ENCODE measurements at places on chromosomes 5 and 9.

DNA sequence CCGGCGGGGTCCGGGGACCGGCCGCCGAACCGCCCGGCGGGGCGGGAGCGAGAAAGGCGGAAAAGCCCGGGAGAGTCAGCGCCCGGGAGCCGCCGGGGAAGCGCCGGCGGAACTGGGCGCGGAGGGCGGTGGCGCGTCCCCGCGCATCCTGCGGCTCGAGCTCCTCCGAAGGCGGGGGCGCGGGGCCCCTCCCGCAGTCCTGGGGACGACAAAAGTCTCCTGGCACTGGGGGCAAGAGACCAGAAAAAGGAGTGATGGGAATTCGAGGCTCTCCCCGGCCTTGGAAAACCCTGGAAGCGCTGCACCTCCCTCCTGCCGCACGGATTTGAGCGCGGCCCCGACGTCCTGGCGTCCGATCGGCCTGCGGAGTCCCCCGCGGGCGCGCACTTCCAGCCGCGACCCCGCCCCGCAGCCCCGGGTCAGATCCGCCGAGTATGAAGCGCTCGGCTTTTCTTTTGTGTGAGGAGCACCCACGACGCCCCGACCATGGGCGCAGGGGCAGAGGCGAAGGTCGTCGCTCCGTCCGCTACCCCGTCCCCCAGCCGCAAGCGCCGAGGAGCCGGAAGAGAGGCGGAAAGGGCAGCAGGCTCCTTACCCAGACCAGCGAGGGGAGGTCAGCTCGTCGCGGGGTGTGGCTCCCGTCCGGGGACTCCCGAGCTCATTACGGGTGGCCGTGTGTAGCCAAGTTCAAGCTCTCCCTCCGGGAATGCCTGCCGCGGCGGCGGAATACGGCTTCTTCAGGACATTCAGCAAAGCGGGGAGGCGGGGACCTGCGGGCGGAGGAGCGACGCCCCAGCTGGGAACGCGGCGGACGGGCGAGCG lies at the start of gene EPB41L4A:
Gene EPB41L4A (minus strand): TSS at position 114 of the 822 bp plus-strand sequence. CDS start 238 bp downstream, outside the sequence.
- DNase-seq = no peak

- no peak for DNase-seq
These were observed 1.4 kb upstream of the GM2A start for GRCh38 chr5:151251621-151252020.

- no peak for DNase-seq
These were observed 10.7 kb downstream of the CAMK2A start for GRCh38 chr5:150278916-150279315.

GRCh38 chr5:5634817-5635216 lies 212.3 kb downstream of the ICE1 start:
- DNase-seq = no peak

DNA sequence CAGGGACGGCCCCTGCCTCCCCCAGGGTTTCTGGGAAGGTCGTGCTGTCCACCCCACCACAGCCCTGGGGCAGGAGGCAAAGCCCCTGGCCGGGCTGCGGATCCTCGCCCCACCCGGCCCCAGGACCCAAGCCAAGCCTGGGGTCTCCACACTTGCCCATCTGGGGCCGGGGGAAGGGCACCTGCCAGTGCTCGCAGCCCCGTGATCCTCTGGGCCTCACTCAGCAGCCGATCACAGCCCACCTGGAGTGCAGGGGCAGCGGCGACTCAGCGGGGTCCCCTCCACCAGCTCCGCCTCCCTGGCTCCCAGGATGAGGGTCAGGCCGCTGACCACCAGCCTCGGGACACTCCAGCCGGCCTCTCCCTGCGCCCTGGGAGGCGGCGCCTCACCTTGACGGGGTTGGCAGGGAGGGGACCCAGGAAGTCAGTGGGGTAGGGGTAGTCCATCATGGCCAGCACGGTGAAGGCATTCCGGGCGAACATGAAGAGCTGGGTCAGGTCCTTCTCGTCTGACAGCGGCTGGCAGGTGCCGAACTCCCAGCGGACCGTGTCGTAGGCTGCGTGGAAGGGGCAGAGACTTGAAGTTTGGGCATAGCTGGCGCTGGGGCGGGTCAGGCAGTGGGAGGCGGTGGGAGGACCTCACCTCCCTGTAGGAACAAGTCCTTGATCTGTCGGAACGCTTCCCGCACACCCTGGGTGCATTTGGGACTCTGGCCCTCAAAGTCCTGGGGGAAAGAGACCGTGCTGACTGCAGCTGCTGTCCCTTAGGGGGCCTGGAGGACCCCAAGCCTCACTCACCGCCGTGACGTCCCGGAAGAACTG lies 1.8 kb downstream of the DPP7 start:
- no peak for DNase-seq

GRCh38 chr5:177169271-177169670 lies 35.7 kb downstream of the NSD1 start:
- DNase-seq = no peak

- DNase-seq = no peak
These were observed 39.8 kb downstream of the MAMDC2 start for GRCh38 chr9:70083429-70083828.

DNA sequence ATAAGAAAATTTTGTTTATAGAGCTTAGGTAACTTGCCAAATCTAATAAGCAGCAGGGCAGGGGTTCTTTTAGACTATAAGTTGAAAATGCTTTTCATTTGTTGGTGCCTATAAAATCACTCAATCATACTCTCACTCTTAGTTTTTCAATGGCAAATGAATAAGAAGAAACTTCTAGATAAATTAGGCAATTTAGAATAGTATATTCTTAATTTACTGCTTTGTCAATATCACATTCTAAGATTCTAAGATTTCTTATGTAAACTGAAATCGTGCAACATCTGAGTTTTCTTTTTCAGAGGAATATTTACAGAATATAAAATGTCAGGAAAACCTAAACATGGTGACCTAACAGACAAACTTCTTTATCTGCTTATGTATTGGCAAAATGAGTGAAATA lies 849.0 kb downstream of the DTWD2 start:
- DNase-seq = no peak

- DNase-seq = no peak
These were observed 55.1 kb downstream of the KIAA1958 start for GRCh38 chr9:112541685-112542084.

DNA sequence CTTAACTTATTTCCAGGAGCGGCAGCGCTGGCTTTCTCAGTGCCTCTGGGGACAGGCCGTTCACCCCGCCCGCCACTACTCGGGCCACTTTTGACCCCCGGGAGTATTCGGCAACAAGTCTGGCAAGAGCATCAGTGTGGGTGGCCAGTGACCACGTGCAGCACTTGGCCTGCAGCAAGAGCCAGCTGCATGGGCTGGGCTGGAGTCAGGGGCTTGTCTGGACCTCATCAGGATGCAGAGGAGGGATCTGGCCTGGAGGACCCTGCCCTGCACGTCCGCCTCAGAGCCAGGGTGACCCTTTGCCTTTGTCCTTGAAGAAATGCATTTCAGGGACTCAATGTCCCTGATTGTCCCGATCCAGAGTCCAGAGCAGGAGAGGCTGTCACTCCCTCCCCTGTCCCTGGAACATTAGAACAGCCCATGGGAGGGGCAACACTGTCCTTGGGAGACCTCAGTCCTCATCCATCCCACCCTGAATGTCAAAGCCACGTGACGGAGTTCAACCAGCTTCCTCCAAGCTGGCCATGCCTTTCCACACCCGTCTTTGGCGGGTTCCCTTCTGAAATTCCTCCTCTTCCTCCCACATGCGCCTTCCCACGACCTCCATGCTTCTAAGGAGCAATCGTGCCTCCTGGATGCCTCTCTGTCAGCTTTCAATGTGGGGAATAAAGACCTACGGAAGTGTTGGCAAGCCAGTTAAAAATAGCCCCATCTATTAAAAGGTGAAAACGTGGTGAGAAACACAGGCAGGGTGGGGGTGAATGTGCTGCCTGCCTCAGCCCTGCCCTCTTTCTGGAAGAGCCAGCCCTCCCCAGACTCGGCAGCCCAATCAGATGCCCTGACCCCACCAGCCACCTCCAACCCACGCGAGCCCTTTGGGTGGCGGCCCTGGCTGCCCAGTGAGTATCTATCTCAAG lies 99.0 kb downstream of the OLFM1 start:
- no peak for DNase-seq

DNA sequence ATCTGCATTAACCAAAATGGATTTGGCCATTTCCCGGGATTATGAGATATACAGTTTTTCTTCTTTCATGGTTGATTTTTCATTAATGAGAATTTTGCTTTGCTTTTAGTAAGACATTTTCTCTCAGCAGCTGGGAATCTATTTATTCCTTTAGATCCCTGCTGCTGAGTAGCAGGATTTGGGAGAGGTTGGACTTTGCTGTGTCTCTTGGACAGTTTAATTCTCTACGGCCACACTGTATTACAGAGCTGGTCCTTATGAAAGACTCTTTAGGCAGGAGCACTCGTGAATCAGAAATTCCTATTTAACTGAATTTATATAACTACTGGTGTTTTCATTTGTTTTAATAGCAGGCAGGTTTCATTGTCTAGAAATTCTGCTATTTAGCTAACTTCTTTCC lies 1.6 kb downstream of the UNC13B start:
- DNase-seq = no peak

DNA sequence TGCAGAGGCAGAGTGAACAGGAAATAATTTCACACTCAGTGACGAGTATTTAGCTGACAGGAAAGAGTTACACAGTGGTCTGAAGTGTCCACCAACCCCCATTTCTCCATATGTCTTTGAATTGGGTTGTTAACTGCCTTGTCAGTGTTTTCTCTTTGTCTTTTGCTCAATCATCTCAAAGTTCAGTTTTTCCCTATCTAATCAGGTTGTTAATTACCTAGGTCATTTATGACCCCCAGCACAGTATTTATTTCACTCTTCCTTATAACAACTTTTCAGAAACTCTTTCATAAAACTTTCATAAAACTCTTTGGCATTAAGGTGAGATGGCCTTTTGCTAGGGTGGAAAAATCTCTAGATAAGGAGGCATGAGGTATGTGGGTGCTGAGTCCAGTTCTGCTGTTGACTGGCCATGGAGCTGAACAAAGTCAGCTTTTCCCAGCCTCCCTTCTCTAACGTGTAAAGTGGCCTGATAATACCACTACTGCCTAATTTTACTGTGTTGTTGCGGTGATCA lies 5.2 kb upstream of the ALDOB start:
- DNase-seq = no peak

GRCh38 chr9:120372040-120372439 lies 207.9 kb downstream of the CDK5RAP2 start:
- DNase-seq = no peak

- no peak for DNase-seq
These were observed 1.5 kb downstream of the UAP1L1 start for GRCh38 chr9:137078701-137079400.

DNA sequence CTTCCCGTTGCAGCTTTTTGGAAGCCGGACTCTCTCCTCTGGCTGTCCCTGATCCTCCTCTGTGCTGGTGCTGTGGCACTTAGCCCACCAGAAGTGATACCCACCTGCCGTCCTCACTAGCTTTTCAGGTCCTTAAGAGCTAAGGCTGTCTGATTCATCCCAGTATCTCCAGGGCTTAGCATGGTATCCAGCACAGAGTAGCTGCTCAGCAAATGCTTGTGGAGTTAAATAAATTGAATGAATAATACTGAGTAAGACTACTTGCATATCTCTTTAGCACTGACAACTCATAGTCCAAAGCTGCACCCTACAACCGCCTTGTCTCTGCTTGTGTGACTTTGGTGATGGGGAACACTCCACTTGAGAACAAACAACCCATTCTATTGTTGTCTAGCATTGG lies 7.7 kb upstream of the XPA start:
- no peak for DNase-seq

DNA sequence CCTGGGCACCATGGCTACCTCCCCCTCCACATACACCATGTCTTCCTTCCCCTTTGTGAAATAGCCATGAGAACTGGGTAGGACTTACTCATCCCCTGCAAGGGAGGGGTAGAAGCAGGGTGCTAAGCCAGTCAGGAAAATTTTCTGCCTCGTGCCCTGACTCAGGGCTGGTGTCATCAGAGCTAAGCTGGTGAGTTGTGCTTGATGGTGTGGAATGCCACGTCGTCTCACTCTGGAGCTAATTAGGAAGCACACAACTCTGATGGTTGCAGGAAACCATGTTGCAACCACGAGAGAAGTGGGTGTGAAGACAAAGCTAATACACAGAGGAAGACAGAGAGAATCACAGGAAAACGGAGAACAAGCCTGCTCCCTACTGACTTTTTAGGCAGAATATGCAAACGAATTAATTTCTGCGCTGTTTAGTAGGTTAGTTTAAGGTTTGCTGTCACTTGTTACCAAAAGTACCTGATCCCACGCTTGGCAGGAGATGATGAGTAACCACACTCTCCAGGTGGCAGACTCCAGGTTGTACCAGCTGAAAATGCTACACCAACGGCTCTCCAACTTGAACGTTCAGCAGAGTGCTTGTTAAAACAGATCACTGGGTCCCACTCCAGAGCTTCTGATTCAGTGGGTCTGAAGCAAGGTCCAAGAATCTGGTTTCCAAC lies 54.5 kb downstream of the STK10 start:
- peak; percentile 97 for DNase-seq

- DNase-seq = no peak
These were observed 94.5 kb upstream of the LIFR start for GRCh38 chr5:38650946-38651345.

DNA sequence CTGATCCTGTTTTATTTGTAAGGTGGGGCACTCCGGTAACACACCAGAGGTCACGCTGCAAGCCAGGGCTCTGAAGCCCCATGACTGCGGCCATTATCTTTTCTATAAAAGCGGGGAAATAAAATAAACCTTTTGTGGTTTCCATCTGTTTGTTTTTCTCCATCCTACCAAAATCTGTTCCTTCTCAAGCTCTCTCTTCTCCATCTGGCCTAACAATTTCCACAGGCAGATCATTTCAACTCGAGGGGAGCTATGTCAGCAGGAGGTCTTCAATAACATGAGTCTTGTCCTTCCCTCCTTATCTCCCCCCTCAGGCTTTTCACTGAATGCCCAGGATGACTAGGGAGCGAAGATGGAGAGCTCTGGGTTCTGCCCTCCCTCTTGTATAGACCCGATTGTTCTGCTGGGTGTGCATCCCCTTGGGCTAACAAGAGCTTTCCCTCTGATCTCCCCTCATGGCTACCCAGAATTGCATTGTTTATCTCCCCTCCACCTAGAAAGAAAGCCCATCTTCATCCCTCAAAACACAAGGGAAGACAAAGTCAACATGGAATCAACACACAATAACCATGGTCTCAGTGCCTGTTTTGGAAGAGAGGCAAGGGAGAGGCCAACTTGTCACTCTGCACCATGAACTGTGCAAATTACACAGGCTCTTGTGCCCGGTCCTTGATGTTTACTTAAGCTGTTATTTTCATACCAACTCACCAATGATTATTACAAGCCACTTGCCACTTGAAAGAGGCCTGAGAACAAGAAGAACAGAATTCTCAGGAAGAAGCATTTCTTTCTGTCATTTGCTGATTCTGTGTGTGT lies 187.8 kb downstream of the FANCC start:
- no peak for DNase-seq

- no peak for DNase-seq
These were observed 611.9 kb downstream of the EFNA5 start for GRCh38 chr5:107058803-107059202.

DNA sequence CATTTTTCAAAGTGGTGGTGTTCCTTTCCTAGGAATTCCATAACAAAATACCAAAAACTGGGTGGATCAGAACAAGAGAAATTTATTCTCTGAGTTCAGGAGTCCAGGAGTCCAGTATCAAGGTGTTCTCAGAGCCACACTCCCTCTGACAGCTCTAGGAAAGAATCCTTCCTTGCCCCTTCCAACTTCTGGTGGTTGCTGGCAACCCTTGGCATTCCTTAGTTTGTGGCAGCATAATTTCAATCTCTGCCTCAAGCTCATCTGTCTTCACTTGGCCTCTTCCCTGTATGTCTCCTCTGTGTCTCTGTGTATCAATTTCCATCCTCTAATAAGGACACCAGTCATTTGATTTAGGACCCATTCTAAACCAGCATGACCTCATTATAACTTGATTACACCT lies 243.7 kb downstream of the MPDZ start:
- no peak for DNase-seq

Data from HL-60 (cell line).